ENCODE measurements at places on chromosomes 2 and 18. TPM values are rescaled to one million over a fixed set of nuclear protein-coding genes. Genes with fewer than 3 reads are reported as not detected.

- no peak for DNase-seq
These were observed 1462.8 kb upstream of the LRRTM1 start for GRCh38 chr2:81767187-81767912.

DNA sequence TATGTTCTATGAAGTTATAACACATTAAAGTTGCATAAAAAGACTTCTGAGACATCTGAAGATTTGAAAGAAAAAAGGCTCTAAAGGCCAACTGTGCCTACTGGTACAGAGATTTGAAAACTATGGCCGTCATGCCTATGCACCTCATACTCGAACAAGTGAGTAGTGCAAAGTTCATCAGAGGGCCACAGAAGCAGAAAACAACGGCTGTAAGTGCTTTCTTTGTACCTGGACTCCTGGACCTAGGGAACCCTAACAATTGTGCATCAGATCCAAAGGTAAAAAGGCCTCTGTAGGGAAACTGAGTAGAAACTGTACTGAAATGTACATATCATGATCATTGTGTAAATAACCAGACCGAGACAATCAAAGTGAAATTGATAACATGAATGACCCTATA is 230.4 kb upstream of the CHST9 start:
- DNase-seq: no peak

Gene IMPA2
- total RNA-seq: 28.4 TPM

GRCh38 chr18:7941533-7941932 is 374.4 kb downstream of the PTPRM start:
- DNase-seq: peak; percentile 44

DNA sequence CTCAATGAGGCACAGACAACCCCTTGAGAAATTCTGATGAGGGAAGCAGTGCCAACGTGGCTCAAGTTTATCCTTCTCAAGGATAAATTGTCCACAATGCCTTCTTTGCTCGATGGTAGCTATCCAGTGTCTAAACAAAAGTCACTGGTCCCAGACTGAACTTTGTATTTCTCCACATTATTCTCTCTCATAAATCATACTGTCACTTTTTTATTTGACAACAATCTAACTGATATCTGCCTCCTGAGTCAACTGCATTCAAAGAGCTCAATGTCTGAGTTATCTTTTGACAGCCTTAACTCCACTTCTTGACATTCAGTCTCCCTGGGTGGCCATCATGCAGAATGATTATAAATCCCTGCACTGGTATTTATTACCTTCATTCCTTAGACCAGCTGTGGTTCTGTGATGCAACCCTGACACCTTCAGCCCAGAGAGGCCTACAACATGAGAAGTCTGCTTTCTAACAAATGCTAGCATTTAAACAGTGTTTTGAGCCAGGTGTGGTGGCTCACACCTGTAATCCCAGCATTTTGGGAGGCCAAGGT is 38.2 kb downstream of the IMMT start:
- DNase-seq: no peak

DNA sequence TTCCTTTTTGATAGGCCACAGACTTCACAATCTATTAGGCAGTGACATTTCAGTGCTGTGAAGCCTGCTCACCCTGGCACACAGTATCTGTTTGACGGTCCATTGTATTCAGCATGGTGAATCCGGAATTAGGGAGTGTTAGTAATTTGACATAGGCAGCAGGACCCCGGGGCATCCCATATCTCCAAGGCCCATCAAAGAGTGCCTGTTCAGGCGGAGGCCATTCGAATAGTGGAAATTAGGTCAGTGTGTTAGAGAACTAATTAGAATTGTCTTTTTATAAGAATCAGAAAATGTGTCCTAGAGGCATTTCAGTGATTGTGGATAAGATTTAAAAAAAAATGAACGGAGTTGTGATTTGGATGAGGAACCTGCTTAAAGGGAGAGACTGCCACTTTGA is 818.8 kb upstream of the SOX11 start:
- no peak for DNase-seq

DNA sequence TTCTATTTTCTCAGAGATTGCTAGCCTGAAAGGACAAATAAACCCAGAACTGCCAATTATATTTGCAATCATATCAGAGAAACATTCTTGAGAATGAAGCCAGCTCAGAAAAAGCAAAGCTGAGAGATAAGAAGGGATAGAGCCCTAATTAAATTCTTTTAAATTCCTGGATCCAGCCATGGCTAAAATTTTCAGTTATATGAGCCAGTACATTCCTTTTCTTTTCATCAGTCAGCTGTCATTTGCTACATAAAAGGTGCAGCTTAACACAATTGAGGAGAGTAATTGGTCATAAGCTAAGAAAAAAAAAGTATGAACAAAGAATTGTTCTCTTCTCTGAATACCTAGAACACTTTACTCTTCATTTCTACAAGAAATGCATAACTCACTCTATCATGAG is 303.5 kb upstream of the FIGN start:
- no peak for DNase-seq

DNA sequence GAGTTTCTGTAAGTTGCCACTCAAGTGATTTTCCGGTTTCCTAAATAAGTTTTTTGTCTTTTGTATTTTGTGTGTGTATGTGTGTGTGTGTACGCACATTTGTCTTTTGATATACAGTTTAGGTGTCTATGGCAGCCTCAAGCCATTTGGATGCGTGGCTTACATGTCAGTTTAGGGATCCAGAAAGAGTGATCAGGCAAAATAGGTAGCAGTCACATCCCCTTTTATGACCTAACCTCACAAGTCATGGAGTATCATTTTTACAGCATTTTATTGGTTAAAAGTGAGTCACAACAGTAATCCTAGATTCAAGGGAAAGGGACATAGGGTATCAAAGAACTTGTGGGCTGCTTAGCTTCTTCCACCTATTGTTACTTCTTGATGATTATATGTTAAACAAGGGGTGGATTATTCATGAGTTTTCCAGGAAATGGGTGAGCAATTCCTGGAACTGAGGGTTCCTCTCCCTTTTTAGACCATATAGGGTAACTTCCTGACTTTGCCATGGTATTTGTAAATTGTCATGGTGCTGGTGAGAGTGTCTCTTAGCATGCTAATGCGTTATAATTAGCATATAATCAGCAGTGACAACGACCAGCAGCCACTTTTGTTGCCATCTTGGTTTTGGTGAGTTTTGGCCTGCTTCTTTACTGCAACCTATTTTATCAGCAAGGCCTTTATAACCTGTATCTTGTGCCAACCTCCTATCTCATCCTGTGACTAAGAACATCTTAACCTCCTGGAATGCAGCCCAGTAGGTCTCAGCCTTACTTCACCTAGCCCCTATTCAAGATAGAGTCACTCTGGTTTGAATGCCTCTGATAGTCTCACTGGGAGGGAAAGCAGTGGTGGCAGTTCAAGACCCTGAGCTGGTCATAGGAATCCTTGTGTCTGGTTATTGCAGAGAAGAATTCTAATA is 8.6 kb upstream of the SOCS6 start:
- no peak for DNase-seq

DNA sequence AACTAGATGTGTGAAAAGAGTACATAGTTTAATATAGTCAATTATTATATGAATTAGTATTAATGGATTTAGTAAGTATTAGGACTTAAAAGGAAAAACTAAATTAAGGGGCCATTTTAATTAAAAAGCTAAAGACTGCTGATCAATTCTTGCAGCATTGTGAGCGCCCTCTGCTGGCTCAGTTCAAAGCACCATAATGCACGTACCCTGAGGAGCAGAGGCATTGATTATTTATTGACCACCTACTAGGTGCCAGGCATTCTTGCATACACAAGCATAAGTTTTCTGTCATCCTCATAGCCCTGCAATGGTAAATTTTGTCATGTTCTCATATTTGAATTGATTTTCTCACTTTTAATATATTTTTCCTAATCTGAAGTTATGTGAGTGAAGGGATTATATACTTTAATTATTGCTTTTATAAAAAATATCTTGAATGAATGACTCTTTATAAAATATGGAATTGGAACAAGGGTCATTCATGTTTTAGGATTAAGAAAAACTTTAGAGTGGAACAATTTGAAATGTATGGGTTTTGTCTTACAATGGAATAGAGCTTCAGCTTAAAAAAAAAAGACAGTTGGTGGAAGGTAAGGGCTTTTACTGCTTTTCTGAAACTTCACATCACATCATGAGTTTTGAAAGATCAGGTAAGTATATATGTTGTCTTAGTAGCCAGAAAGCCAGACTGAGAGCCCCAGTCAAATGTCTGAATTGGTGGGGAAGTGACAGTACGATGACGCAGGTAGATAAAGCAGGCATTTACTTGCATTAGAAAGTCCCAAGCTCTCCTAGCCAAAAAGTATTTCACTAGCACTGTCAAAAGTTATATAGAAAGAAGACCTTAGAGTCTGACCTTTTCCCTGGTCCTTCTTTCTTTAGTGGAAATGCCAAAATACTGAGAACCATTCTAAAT is 9.7 kb downstream of the ITGA4 start:
- peak; percentile 73 for DNase-seq

DNA sequence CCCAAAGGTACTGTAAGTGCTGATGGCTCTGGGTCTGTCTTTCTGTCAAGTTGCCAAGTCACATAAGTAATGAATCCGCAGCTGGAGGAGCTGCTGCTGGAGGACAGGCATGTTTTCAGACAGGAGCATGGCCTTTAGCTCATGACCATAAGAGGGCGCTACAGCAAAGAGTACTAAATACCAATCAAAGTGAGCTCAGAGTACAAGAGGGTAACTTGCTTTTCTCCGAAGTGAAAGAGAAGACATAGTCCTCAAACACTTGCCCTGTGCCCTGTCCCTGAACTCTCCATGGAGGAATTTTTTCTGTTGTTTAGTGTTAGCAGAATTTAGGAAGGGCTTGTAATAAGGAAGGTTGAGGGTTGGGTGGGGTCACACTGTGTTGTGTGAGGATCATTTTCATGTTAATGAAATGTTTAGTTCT is 58.0 kb upstream of the EML6 start:
- no peak for DNase-seq

DNA sequence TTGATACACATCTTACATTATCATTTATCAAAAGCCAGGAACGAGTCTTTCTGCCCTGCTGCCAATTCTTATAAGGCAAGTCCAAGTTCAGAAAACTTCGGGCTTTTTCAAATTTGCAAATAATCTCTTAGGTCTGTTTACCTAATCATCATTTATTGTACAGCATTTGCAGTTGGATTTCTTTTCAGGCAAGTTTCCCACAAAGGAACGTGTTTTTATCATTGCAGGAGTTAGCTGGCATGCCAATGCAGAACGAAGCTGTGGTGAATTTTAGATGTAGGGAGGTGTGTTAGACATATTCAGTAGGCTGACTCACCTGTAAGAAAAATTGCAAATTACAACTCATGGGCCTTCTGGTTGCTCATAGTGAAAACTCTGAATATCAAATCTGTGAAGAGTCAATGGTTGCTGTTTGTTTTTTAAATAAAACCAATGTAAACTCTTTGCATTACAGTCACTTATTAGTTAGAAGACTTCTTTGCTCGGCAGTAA is 209.6 kb downstream of the SRBD1 start:
- no peak for DNase-seq

- DNase-seq: no peak
These were observed 104.9 kb downstream of the CDC42EP3 start for GRCh38 chr2:37566517-37566981.

Gene CPS1
- 3.0 TPM for total RNA-seq

GRCh38 chr2:5697562-5697961 is 5.4 kb downstream of the SOX11 start:
- no peak for DNase-seq

DNA sequence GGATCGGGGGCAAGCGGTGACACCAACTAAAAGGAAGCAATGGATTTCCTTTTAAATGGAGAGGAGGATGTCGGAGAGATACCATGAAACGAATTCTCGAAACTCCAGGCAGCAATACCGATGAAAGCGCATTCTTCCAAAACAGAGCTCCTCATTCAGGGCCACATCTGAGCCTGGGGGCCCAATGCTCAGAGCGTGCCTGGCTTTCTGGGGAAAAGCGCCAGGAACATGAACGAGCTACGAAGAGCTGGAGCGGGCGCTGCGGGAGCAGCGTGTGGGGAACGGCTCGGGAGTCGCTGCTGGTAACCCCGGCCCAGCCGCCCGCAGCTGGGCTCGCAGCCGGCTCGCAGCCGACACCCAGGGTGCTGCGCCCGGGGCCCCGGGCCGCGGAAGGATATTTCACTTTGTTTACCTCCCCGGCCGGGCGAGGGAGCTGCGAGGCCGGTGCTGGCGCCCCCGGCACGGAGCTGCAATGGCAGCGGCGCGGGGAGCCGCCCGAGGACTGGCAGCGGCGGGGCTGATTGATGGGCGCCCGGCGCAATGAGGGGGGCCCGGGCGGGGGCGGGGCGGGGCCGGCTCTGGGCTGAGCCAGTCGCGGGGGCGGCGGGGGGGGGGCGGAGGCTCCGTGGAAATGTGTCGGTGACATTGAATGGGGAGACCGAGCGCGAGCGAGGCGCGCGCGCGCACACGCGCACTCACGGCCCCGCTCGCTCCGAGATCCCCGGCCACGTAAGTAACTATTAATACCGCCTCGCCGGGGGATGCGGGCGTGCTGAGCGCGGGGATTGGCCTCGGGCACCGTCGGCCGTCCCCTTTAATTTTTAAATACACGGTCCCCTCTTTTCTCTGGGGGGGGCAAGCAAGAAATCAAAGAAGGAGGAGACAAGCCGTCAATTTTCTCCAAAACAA is at the start of gene TRIB2:
Gene TRIB2 (plus strand): TSS at position 655 of the 909 bp plus-strand sequence. CDS start 1,372 bp downstream, outside the sequence.
- peak; percentile 92 for DNase-seq

DNA sequence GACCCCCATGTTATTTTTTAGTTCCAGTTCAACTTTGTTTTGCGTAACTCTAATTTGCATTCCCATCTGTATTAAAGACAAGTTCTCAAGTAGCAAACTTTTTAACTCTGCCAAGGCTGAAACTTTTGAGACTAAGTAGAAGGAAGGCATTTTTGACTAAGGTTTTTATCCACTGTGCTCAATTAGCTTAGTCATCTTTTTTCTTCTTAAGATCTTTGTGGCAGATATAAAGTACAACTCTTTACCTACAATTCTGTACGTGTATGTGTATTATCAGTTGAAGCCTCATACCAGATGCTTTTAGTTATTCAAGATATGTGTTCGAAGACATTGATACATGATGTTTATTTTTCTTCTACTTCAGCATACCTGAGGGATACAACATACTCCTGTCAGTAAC is 41.6 kb downstream of the CREB1 start:
- no peak for DNase-seq

GRCh38 chr2:80303006-80303908 is 1.3 kb downstream of the LRRTM1 start:
- peak; percentile 20 for DNase-seq
